Esophagus squamous epithelium (tissue), 5 donors: ENCODE measurements at places on chromosomes 7 and 10. TPM values are rescaled to one million over a fixed set of nuclear protein-coding genes. Genes with fewer than 3 reads are reported as not detected.
A peak's percentile ranks its signal among the peaks of the same experiment; 100 is the strongest.

Gene PDCD11
- 32.6 TPM for total RNA-seq

GRCh38 chr7:153835712-153836265 lies 216.4 kb upstream of the DPP6 start:
- no peak overlapping the region for H3K4me3 ChIP-seq
- no peak for DNase-seq

DNA sequence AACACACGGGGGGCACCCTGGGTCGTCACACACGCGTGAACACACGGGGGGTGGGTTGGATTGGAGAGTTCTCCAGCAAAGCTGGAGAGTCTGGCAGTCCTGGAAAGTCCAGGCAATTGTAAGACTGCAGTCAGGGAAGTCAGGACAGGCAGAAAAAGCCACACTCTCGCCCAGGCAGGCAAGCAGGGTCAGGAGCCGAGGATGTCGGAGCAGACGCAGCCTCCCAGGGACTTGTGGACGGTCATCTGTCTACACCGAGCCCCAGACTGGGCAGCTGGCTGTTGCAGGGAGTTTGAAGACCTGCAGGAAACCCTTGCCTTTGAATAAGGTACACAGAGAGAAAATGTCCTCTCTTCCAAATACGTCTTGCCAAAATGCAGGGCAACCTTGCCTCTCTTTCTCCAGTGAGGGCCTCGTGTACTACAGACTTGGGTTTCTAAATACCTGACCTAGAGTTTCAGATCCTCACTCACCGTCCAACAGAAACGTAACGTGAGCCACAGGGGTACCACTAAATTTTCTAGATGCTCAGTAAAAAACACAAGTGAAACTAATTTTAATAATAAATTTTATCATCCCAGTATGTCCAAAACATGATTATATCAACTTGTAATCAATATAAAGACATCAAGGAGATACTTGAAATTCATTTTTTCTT lies 176.7 kb downstream of the ADARB2 start:
- no peak for DNase-seq
- no peak overlapping the region for H3K27ac ChIP-seq
- no peaks in the 10 kb centered on the region for H3K4me1 ChIP-seq
- H3K4me3 ChIP-seq: no peak overlapping the region

Gene AGMO
- not detected for total RNA-seq

DNA sequence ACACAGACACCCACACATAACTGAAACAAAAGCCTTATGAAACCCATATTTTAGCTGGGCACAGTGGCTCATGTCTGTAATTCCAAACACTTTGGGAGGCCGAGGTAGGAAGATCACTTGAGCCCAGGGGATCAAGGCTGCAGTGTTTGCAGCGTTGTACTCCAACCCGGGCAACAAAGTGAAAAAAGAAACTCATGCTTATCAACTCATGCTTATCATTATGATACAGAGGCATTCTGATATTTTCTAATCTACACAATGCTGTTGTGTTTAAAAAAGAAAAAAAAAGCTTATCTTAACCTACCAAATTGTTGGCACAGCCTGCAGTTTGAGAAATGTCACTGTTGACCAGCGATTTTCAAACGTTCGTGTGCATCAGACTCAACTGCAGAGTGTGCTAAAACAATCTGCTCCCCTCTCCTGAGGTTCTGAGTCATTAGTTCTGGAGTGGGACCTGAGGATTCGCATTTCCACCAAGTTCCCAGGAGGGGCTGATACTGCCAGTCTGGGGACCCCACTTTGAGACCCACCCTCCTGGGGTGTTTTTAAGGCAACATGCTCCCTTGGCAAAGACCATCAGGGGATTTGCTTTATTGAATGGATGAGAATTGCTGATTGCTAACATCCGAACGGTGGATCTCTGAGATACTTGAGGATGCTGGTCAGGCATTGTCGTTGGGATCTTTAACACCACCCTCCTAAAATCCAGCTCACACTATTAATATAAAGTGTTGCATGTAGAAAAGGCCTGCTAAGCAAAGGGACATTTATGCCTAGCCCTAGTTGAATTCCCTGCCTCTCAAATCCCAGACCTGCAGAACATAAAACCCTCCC lies 16.2 kb downstream of the CHST3 start:
- no peak overlapping the region for H3K4me3 ChIP-seq
- H3K27me3 ChIP-seq: no peaks in the 10 kb centered on the region
- H3K27ac ChIP-seq: peak overlapping the region; percentile 64
- H3K4me1 ChIP-seq: peaks cover 52% of the 10 kb centered on the region

Gene RPEL1
- total RNA-seq: not detected

- H3K27ac ChIP-seq: no peak overlapping the region
- DNase-seq: no peak
- H3K4me3 ChIP-seq: no peak overlapping the region
- H3K27me3 ChIP-seq: no peaks in the 10 kb centered on the region
- no peaks in the 10 kb centered on the region for H3K36me3 ChIP-seq
These were observed 6.8 kb upstream of the AEBP1 start for GRCh38 chr7:44097064-44097932.

DNA sequence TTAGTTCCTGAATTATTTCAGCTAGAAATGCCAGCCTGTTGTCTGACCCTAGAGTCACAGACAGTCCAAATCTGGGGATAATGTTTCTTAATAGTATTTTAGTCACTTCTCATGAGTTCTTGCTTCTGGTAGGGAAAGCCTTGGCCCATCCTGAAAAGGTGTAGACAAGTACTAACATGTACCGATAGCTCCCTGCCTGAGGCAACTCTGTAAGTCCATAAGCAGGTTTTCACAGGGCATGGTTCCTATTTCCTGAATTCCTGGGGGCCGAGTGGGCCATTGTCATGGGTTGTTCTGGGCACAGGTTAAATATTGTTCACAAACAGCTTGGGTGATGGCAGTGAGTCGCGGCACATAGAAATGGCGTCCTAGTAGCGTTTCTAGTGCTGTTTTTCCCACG lies 3.1 kb upstream of the ZNF117 start:
- H3K27me3 ChIP-seq: no peaks in the 10 kb centered on the region
- H3K4me3 ChIP-seq: no peak overlapping the region
- DNase-seq: no peak

GRCh38 chr7:17369691-17370426 lies 71.4 kb downstream of the AHR start:
- no peaks in the 10 kb centered on the region for H3K36me3 ChIP-seq
- H3K27me3 ChIP-seq: no peaks in the 10 kb centered on the region
- peaks cover 3% of the 10 kb centered on the region for H3K4me1 ChIP-seq
- DNase-seq: no peak
- no peak overlapping the region for H3K4me3 ChIP-seq
- H3K27ac ChIP-seq: peak overlapping the region; percentile 75

Gene CTAGE4
- 2.8 TPM for total RNA-seq

DNA sequence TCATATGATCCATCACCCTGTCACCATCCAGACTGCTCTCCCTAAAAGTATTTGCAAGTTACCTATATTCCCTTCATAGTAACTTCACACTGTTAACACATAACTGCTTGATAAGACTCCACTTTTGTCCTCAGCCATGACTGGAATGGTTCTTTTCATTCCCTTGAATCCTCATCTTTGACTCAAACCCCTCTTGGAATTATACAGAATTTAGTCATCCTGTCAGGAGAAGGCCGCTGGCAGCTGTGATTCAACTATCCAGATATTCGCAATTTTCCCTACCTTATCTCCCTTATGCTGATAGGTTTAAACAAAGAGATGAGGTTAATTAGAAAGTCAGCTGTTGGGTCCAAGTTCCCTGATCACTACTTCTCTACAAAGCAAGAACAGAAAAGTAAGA lies 143.0 kb upstream of the HPS1 start:
- no peaks in the 10 kb centered on the region for H3K36me3 ChIP-seq
- DNase-seq: no peak

Gene HOXA9
- 0.57 TPM for total RNA-seq

DNA sequence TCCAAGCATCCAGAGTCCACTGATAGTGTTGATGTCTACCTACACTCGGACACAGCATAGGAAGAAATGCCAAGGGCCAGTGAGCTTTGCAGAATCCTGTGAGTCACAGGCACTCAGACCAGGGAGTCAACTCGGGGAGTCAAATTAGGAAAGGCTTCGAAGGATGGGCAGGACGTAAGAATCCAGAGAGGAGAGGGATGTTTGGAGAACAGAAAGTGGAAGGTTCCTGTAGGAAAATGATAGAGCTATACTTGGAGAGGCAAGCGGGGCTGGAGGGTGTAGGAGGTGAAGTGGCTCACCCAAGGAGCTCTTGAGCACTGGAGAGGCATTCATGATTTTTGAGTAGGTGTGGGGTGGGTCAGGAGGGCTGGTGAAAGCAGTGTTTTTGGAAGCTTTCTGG lies 3.0 kb downstream of the ZYX start:
- peak overlapping the region; percentile 99 for H3K4me3 ChIP-seq
- no peak for DNase-seq
- peaks cover 39% of the 10 kb centered on the region for H3K36me3 ChIP-seq
- H3K4me1 ChIP-seq: peaks cover 56% of the 10 kb centered on the region

DNA sequence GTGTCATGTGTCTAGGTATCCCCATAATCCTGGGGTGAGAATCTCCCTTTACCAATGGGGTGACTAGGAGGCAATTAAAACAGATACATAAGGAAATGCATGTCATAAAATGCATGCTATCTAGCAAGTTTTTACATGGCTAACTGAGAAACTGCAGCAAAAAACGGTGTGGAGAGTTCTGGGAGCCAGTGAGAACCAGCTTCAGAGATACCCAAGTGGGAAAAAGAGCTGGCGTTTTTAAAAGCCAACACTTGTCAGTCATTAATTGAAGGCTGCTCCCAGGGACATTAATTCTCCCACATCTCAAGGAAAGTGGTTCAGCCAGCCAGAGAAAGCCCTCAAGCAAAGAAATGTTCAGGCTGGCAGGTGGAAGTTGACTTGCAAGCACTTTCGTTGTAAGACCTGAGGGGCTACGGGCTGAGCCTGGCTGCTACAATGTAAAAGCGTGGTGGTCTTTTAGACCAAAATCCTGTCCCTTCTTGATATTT lies 28.1 kb downstream of the ST8SIA6 start:
- H3K36me3 ChIP-seq: no peaks in the 10 kb centered on the region
- no peak overlapping the region for H3K27ac ChIP-seq
- H3K27me3 ChIP-seq: no peaks in the 10 kb centered on the region
- peaks cover 7% of the 10 kb centered on the region for H3K4me1 ChIP-seq
- no peak overlapping the region for H3K4me3 ChIP-seq
- no peak for DNase-seq

Gene HECW1
- not detected for total RNA-seq

GRCh38 chr7:111292026-111292470 lies 201.1 kb downstream of the LRRN3 start:
- peaks cover 7% of the 10 kb centered on the region for H3K4me1 ChIP-seq
- no peaks in the 10 kb centered on the region for H3K36me3 ChIP-seq
- DNase-seq: no peak
- no peaks in the 10 kb centered on the region for H3K27me3 ChIP-seq
- H3K27ac ChIP-seq: no peak overlapping the region

GRCh38 chr10:71343392-71343773 lies 24.3 kb downstream of the SLC29A3 start:
- H3K4me1 ChIP-seq: peaks cover 6% of the 10 kb centered on the region
- H3K27ac ChIP-seq: no peak overlapping the region
- DNase-seq: no peak

DNA sequence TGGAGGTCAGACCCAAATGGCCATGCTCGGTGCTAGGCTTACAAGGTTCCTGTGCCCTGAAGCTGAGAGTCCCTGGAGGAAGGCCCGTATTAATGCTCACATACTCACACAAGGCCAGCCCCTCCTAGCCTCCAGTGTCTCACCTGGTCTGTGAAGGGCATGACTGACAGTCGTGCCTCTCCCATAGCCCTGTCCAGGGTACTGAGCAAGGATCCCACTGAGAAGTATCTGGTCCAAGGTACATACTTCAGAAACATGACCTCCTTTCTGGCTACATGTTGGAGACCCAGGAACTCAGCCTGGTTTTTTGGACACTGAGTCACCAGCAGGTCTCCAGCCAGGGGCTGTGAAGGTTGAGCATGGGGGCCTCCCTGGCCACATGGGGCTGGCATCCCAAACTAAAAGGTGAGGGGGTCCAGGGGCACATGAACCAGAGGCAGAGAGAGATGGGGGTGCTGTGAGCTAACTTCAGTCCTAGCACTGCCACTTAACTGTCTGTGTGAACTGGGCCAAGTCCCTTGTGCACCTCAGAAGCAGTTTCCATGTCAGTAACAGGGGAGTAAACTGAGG lies 17.6 kb upstream of the RASGEF1A start:
- H3K4me1 ChIP-seq: no peaks in the 10 kb centered on the region
- H3K36me3 ChIP-seq: no peaks in the 10 kb centered on the region
- no peak for DNase-seq

GRCh38 chr7:137001041-137001440 lies 132.6 kb downstream of the CHRM2 start:
- no peaks in the 10 kb centered on the region for H3K4me1 ChIP-seq
- H3K4me3 ChIP-seq: no peak overlapping the region
- no peaks in the 10 kb centered on the region for H3K36me3 ChIP-seq
- H3K27ac ChIP-seq: no peak overlapping the region
- H3K27me3 ChIP-seq: no peaks in the 10 kb centered on the region

- peaks cover 79% of the 10 kb centered on the region for H3K4me1 ChIP-seq
- no peak for DNase-seq
- no peaks in the 10 kb centered on the region for H3K27me3 ChIP-seq
- peak overlapping the region; percentile 81 for H3K4me3 ChIP-seq
These were observed 1.1 kb downstream of the EPHA1 start for GRCh38 chr7:143407287-143408251.

Gene ZMYND11
- 26.4 TPM for total RNA-seq

GRCh38 chr7:155392726-155393570 lies 65.0 kb upstream of the EN2 start:
- H3K4me1 ChIP-seq: no peaks in the 10 kb centered on the region
- H3K36me3 ChIP-seq: no peaks in the 10 kb centered on the region
- no peak overlapping the region for H3K4me3 ChIP-seq
- H3K27ac ChIP-seq: no peak overlapping the region
- H3K27me3 ChIP-seq: no peaks in the 10 kb centered on the region

Gene MAP3K8
- total RNA-seq: 9.4 TPM

Gene GRK5
- 18.9 TPM for total RNA-seq

Gene BTRC
- total RNA-seq: 8.9 TPM

GRCh38 chr7:11951909-11952308 lies 119.9 kb upstream of the THSD7A start:
- H3K36me3 ChIP-seq: no peaks in the 10 kb centered on the region
- no peak overlapping the region for H3K4me3 ChIP-seq
- DNase-seq: no peak
- no peaks in the 10 kb centered on the region for H3K4me1 ChIP-seq

Gene TMEM225B
- not detected for total RNA-seq

Gene SPDYE5
- total RNA-seq: not detected

DNA sequence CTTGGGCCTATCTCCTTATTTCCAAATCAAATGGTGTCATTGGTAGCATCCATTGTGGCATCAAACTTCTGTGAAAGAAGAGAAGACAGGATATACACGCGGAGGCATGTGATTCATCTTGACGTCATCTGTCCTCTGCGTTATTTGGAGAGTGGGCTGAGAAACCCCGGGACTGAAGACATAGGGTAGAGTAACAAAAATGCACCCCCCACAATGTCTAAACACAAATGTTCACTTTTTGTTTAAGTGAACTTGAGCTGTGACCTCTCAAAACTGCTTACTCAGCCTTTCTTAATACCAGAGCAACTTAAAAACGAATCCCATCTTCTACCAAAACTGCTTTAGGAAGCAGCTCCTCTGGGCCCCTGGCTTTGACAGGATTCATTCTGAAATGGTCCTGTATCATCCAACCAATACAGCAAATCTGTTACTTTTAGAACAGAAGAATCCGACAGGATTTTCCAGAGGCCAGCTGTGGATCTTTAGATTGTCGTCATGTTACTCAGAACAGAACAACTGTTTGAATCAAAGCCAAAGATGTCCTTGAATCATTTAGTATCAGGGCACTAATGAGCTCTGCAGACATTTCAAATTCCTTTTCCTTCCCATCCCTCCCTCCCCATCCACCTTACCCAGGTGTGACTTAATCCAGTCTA lies 438.1 kb downstream of the SUGCT start:
- no peak overlapping the region for H3K4me3 ChIP-seq
- no peak for DNase-seq
- no peaks in the 10 kb centered on the region for H3K27me3 ChIP-seq
